Melanocyte of skin (primary cell): ENCODE measurements at places on chromosomes 16 and 17. TPM values are rescaled to one million over a fixed set of nuclear protein-coding genes. Genes with fewer than 3 reads are reported as not detected.

The PYY gene
- total RNA-seq = not detected in 2 replicates

The SCNN1G gene
- not detected in 2 replicates for total RNA-seq

The NOTUM gene
- total RNA-seq = not detected in 2 replicates

The SLC12A3 gene
- not detected in 2 replicates for total RNA-seq

The ACSM5 gene
- 0.34 and 1.1 TPM in 2 replicates for total RNA-seq

The SERPINF2 gene
- under 0.01 TPM in 1 of 2 replicates, not detected in the other for total RNA-seq

The CCL5 gene
- 2.8 TPM in 1 of 2 replicates, not detected in the other for total RNA-seq

The PSKH1 gene
- 19.6 and 23.8 TPM in 2 replicates for total RNA-seq

The DLG4 gene
- 6.2 and 10.2 TPM in 2 replicates for total RNA-seq

The TANC2 gene
- 16.5 and 40.3 TPM in 2 replicates for total RNA-seq

The MPV17L gene
- 0.33 and 2.3 TPM in 2 replicates for total RNA-seq

The KIF19 gene
- total RNA-seq = not detected in 2 replicates

The ZG16 gene
- total RNA-seq = not detected in 2 replicates

The KCNH6 gene
- total RNA-seq = not detected in 2 replicates

The PPM1E gene
- 0.67 and 1.1 TPM in 2 replicates for total RNA-seq

The MYO1D gene
- 129 and 165 TPM in 2 replicates for total RNA-seq

The LRRC75A gene
- 0.34 and 0.73 TPM in 2 replicates for total RNA-seq

The CCDC200 gene
- total RNA-seq = not detected in 2 replicates

The RAB26 gene
- total RNA-seq = 0.31 and 0.33 TPM in 2 replicates

The PGAP3 gene
- 4.0 and 7.4 TPM in 2 replicates for total RNA-seq

The SRCIN1 gene
- total RNA-seq = under 0.01 and 0.36 TPM in 2 replicates
